ENCODE measurements at places on chromosomes 2 and 18.

DNA sequence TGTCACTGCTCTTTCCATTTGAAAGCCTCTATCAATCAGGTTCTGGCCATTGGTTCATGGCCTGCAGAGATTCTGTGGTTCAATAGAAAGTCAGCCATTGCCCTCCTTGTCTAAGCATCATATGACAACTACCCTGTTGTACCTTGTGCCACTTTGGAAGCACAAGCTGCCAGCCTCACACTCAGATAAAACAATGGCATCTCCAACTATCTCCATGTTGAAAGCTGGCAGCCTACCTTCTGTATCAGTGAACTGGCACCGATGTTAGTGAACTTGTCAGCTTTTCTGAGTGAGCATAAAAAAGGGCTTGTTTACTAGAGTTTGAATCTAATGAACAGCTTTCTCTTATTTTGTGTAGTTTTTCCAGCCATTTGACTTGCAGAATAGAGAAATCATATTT, 203.3 kb upstream of the SESTD1 start:
- no peak for DNase-seq

DNA sequence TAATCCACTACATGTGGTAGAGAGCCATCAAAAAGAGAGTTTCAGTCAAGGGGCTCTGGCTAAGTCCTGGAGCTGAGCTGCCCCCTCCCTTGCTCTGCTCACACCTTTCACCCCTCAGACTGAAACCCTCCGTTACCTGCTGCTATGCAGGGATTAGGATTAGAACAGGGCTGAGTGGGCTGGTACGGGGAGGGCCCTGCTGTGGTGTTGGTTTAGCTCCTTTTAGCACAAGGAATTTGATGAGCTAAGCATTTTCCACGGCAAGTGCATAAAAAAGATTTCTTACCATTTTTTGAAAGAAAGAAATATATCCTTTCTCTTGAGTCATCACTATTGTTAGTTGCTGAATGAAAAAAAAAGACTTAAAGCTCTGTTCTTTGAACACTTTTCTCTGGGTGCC, 46.3 kb downstream of the TCF7L1 start:
- DNase-seq, result no peak

DNA sequence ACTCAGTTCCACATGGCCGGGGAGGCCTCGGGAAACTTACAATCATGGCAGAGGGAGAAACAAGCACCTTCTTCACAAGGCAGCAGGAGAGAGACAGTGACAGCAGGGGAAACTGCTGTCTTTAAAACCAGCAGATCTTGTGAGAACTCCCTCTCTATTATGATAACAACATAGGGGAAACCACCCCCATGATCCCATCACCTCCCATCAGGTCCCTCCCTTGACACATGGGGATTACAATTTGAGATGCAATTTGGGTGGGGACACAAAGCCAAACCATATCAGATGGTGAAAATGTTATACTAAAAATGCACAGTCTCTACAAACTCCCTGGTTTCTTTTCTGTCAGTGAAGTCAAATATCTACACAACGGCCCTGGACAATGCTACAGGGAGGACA, 9.2 kb downstream of the TMEM18 start:
- no peak for DNase-seq

GRCh38 chr18:61882296-61883004, 10.4 kb downstream of the RNF152 start:
- no peak for DNase-seq

DNA sequence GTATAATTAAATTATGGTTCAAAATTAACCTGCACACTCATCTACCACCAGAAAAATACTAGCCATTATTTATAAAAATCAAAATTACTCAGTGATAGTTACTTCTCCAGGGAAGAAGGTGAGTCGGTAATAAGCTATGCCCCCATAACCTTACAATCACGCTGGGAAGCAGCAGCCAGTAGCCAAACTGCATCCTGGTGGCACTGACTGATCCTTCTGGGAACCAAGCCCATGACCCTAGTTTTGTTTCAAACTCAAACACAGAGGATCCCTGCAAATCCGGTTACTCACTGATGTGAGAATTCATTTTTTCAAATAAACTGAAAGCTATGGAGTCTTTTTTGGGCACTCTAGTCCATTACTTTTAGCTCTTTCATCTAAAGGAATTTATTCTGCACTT, 88.2 kb upstream of the VWC2L start:
- no peak for DNase-seq

All from right forelimb (tissue), 1 donor.